Activated CD4-positive, alpha-beta T cell treated with anti-CD3 and anti-CD28 coated beads, Interleukin-2, amount 50 U/mL, for 48 hours (primary cell): ENCODE measurements at places on chromosomes 16 and 17.

- no peak for DNase-seq
Measured at GRCh38 chr17:83065660-83066542, 13.5 kb upstream of the METRNL start.

DNA sequence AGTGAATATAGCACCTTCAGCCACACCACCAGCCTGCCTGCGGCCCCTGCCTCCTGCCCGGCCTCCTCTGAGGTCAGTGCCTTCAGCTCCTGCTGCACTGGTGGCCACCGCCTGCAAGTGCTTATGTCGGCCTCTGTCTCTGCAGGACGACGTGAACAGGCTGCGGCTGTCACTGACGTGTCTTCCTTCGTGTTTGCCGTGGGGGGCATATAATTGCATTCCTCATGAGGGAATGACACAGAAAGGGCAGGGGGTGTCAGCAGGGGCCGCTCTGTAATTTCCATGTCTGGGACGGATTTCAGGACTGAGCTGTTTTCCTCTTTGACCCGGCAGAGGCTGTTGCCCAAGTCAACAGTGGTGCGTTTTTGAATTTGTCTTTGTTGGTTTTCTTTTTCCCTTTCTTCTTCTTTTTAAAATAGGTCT, 28.5 kb downstream of the CMIP start:
- DNase-seq: no peak

DNA sequence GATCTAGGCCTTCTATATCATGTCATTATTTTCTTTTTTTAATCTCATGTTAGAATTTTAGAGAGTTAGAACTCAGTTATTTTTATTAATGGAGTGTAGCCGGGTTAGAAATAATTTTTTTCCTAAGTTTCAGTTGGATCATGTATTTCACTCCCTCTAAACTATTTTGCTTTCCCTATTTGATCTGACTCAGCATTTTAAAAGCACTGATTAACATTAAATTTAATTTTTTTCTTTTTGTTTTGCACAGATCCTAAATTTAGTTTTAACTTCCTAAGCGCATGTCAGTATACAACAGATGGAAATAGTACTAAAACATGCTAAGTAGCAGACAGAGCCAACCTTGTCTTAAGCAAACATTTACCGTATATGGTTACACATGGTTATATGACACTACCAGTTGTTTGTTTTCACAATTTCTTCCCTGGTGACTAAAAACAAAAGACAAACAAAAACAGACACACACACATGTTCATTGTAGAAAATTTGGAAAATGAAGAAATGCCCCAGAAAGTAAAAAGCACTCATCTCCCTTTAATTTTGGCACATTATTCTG, 33.6 kb upstream of the RAB11FIP4 start:
- no peak for DNase-seq

GRCh38 chr16:50509521-50510341, 38.5 kb upstream of the NKD1 start:
- peak; percentile 51 for DNase-seq

GRCh38 chr17:78596871-78597764, 19.9 kb upstream of the DNAH17 start:
- no peak for DNase-seq

DNA sequence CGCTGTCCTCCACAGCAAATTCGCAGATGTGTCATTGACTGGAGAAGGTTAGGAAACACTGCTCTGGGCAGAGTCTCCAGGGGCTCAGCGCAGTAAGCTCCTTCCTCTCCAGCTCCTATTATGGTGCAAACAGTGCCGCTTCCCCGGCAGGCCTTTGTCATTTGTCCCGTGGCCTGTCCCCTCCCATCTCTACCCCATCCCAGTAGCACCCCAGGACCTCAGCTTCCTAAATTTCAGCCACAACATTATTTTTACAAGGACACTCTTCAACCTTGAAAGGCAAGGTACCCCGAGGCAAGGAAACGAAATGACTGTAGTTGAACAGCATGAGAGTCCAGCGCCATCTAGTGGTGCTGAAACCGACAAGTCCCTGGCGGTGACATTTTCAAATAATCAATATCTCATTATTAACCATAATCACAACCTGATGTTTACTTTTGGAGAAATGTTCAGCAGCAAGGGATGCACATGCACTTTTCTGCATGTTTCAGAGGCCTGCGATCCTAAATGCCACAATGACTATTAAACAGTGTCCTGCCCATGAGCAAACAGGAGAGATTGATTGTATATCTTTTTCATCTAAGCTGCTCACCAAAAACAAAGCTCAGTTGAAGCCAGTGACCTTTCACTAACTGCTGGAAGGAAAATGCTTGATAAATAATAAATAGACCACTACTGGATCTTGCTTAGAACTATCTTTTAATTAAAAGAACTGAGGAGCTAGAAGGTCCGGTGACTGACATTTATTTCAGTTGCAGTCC, 16.5 kb downstream of the MRPS23 start:
- DNase-seq: peak; percentile 65

- no peak for DNase-seq
Measured at GRCh38 chr16:50303041-50303604, 36.8 kb downstream of the ADCY7 start.

DNA sequence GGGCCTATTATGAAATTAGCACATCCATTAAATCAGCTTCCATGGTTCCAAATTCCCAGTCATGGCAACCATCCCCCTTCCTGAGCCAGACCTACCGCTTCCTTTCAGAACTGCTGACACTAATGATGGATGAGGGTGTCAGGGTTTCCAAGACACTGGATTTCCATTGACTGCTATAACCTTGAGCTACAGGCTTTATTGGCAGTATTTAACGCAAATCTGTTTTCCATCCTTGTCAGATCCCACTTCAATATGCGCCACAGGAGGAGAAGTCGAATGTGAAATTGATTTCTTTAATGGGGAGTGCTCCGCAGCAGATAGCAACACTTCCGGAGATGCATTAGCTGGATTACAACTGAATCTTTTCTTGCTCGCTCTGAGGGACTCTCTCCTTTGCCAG, 197.1 kb downstream of the HS3ST4 start:
- DNase-seq: no peak

DNA sequence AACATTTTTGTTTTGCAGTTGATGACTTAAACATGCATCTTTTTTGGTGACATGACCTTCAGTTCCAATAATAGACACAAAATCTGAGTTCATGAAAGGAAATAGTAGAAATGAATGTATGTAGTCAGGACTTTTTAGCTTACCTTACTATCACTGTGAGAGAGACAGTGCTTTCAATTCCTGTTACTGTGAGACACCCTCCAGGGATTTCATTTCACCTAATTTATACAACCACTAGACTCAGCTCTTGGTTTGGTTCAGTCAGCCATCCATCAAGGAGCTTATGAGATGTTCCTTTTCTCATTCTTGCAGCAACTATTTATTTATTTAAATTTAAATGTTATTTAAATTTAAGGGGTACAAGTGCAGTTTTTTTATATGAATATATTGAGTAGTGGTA, 77.9 kb downstream of the MAP2K4 start:
- DNase-seq: no peak

DNA sequence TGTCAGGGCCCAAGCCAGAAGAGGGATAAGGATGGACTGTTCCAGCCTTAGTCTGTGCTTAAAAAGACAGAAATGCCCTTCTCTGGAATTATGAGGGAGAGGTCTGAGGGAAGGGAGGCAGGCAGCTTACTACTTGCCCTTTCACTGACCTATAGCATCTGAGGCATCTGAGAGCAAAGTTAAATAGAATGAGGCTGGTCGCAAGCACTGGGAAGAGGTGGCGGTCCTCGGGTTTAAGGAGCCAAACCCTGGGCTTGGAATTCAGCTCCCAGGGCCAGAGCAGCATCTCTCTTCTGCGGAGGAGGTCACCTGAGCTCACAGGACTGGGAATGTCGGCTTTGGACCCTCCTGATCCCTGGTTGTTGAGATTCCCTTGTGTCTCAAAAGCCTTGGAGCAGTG, 3.1 kb upstream of the LIMD2 start:
- DNase-seq: no peak

- no peak for DNase-seq
Measured at GRCh38 chr17:61294777-61295176, 104.9 kb upstream of the TBX2 start.

DNA sequence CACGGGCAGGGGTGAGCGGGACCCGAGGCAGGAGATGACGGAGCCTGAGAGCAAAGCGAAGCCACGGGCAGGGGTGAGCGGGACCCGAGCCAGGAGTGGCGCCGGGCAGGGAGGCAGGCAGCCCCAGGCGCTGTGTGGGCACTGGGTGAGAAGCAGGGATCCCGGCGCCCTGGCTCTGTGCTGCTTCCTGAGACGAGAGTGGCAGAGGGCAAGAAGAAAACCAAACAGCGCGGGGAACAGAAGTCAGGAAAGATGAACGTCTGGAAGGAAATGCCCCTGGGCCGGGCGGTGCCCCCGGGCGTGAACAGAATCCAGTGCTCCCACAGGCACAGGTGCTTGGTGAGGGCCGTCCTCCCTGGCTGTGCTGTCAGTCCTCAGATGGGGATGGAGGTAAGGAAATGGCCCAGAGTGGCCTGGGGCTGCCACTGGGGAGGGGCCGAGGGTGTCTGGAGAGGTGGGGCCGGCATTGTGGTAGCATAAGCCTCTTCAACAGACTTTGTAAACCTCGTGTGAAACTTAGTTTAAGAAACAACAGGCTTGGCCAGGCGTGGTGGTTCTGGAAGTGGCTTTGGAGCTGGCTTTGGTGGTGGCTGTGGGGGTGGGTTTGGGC, 9.8 kb downstream of the ASPSCR1 start:
- DNase-seq: no peak

GRCh38 chr17:15271741-15272140, 6.6 kb upstream of the PMP22 start:
- no peak for DNase-seq

DNA sequence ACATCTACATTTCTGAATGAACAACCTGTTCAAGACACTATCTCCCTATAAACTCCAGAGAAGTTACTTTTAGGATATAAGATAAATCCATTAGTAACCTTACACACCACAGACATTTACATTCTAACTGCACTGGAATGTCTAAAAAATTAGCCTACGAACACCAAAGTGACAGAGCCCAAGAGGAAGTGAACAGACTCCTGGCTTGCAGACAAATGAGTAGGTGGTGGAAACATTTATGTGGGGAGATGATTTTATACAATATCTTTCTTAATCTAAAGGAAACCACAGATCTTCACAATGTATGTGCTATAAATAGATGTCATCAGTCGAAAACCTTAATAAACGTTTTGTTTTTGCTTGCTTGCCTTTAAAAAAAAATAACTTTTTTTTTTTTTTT, 18.8 kb downstream of the ZNF652 start:
- no peak for DNase-seq

DNA sequence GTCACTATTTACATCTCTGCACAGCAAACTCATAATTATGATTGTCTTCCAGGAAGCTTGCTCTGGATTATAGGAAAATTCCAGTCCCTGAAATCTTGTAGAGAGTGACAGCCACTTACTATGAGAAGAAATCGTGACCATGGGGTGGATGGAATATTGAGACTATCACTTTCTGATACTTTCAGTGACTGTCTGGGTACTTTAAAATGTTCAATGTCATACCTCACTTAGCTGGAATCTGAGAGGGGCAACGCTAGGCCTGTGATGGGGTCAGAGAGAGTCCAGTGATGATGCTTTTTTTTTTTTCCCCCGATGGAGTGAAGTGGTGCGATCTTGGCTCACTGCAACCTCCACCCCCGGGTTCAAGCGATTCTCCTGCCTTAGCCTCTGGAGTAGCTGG, 32.2 kb upstream of the RGS9 start:
- no peak for DNase-seq

DNA sequence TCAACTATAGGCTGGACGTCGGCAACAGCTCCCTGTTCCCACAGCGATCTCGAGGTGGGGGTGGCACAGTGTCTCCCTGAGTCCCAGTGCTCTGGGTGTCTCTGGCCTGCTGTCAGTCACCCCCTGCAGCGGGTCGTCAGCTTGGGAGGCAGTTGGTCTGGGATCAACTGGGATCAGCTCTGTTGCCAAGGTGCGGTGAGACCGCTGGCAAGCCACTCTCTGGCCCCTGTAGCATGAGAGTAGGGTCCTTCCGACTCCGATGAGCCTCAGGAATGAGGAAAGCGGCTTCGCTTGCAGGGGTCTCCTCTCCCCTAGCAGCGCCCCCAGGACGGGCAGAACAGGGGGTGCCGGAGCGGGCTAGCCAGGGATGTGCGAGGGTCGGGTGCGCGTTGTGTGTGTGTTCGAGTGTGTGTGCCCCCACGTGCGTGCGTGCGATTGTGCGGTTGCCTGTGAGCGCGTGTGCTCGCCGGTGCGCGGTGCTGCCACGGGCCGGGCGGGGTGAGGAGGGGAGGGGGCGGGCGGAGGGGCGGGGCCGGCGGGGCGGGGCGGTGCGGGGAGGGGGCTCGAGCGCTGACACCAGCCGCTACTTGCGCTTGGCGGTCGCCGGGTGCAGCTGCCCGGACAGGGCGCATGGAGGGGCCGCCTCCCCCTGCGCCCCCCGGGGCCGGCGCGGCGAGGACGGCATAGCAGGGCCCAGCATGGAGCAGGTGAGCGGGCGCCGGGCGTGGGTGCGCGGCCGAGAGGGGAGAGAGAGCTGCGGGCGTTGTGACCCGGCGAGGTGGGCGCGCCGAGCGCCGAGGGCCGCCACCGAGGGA, 9.4 kb upstream of the ARHGAP23 start:
- no peak for DNase-seq

DNA sequence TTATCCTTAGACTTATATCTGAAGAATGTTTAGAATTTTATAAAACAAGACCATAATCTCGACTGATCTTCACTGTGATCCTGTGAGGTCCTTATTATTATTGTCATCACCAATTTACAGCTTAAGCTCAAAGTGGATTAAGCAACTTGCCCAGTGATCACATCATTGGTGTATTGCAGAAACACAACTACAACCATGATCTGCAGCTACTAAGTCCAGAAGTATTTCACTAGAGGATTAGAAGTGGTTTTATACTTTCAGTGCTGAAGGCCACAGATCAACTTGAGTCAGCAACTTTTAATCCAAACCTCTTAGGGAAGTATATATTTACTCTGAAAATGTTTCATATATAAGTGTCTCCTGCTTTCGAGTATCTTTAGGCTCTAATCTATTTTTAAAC, 624.3 kb upstream of the SOX9 start:
- DNase-seq: no peak

- peak; percentile 54 for DNase-seq
Measured at GRCh38 chr16:7025616-7026190, 306.9 kb upstream of the RBFOX1 start.
